NCI-H524 (cell line): ENCODE measurements at places on chromosomes 16 and 17.

GRCh38 chr17:57553526-57553925 lies 191.6 kb downstream of the CCDC182 start:
- no peak for DNase-seq

- no peak for DNase-seq
Measured at GRCh38 chr17:72901083-72901482, 191.4 kb downstream of the SLC39A11 start.

- DNase-seq: no peak
Measured at GRCh38 chr17:5758651-5759050, 174.3 kb upstream of the NLRP1 start.

GRCh38 chr17:50550661-50551432 lies 3.9 kb downstream of the SPATA20 start:
- DNase-seq: peak; percentile 90

- peak; percentile 71 for DNase-seq
Measured at GRCh38 chr17:17506893-17507464, 10.8 kb upstream of the RASD1 start.

DNA sequence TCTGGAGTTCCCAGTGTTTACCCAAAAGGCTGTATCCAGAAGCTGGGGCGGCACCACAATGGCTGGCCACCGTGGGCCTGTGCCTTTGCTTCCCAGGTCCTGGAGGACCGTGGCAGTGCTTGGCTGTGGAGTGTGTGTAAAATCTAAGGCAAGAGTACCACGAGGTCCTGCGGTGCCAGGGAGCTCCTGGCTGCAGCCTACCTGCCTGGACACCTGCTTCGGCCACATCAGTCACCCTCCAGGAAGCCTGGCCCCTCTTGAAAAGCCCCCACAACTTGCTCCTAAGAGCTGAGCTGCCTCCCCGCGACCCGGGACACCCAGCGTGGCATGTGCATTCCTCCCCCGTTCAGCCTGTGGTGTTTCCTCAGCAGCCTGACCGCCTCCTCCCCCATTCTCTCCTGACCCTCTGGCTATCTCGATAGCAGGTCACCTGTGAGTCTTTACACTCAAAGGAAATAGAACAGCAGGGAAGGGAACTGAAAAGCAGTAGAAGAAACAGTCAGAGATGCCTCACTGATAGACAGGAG lies 7.9 kb downstream of the TIMM22 start:
- DNase-seq: no peak

DNA sequence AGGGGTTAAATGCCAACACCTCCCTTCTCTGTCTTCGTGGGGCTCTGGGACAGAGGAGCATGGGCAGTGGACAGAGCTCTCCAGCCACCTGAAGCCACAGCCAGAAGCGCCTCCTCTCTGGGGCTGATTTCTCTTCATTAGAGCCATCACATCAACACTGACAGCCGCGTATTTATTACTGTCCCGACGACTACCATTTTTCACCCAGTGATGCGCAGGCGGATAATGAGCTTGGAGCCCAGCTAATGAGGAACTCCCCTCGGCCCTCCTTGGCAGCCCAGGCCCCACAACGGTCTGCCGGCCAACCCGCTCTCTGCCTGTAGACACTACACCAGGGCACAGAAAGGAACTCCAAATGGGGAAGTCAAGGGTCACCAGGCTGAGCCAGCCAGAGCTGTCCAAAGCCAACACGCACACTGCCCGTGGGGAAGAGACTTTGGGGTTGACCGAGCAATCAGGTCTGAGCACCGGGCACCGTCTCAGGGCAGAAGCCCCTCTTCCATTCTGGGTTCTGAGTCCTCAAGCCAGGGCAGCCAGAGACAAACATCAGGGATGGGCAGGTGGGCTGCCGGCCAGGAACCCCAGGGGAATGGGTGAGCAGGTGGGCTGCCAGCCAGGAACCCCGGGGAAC lies 13.2 kb downstream of the SDK2 start:
- DNase-seq: no peak

DNA sequence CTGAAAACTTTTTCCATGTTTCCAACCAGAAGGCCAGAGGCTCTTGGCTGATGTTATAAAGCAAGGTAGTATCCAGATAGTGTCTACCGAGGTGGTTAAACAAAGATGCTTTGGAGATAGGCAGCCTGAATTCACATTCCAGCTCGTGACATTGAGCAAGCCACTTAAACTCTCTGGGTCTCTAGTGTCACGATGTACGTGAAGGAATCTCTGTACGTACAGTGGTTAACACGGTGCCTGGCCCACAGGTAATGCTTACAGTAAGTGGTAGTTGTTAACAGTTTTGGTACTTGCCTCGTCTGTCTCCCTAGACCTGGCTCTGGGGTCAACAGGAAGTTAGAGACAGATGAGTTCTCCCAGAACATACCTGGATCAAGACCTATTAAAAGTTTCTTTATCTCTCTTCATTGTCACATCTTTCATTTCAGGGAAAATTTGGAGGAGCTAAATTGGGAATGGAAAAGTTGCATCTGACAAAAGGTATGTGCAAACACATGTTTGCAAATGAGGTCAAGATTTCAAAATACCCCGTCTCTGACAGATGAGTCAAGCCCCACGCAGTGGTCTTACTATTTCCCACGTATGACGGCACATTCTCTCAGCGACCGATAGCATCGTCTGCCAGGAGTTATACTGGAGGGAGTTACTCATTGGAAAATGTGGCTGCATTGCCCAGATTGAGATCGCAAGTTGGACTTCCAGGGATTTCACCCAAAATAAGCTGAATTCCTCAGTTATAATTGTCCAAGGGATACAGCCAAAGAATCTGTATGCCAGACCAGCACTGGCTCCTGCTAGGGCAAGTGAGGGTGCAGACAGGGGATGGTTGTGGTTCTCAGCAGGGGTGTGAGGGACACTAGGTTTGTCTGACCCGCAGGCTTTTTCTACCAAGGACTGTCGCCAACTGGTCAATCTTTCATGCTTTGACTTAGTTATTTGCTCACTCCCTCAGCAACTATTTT lies 18.9 kb upstream of the MYH10 start:
- DNase-seq: no peak
